Sigmoid colon (tissue), 7 donors: ENCODE measurements at places on chromosomes 13 and 19.
A peak's percentile ranks its signal among the peaks of the same experiment; 100 is the strongest.

- no peak for DNase-seq
These were observed 11.4 kb upstream of the GPI start for GRCh38 chr19:34353546-34353945.

- DNase-seq = no peak
These were observed 2.0 kb upstream of the TNFSF14 start for GRCh38 chr19:6671960-6672359.

DNA sequence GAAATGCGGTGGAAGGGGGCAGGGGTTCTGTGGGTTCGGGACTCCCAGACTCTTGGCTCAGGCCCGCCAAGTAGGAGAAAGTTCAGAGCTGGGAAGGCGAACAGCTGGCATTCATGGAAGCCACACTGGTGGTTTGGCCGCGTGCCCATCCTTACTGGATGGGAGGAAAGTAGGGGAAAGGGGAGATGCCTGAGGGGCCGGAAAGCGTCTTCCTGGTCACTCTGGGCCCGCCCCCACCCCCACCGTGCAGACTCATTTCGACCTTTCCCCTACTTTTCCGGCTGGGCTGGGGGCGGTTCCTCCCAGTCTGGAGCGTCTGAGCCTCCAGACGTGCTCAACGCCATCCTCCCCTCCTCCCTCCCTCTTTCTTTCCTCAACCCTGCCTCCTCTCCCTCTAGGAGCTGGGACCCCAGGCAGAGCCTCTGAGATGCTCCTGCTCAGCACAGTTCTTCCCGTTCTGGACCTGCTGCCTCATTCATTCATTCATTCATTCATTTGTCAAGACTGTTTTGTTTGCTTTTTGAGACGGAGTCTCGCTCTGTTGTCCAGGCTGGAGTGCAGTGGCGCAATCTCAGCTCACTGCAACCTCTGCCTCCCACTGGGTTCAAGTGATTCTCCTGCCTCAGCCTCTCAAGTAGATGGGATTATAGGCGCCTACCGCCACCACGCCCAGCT, 3.5 kb downstream of the ANGPTL4 start:
- DNase-seq = peak; percentile 97

DNA sequence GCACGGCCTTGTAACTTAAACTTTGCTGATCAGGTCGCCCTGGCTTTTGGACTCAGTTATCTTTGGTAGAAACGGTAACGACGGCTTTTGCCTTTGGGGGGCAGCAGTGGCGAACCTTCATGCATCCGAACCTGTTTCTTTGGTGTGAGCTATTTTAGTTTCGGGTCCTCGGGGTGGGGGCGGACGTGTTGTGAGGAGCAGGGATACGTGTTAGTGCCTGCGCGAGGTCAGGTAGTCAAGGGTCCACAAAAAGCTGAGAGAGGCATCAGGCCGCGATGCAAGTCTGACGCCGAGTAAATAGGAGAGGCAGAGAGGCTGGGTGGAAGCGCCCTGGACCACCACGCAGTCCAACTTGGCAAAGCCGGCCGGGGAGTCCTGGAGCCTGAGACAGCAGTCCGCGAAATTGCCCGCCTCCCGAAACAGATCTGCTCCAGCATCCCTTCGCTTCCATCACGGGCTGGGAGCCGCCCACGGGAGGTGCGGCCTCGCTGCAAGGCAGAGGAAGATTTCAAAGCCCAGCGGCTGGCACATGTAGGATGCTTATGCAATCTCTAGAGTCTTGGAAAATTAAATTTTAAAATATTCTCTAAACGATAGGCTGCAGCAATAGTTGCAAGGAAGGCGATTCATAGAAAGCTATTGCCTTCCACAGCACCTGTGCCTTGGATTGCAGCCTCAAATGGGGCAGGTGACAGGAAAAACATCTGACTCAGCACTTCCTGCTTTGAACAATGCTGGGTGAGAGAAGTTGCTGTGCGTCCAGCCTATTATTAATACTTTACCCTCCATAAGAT, 4.6 kb upstream of the TPP2 start:
- DNase-seq = peak; percentile 91

DNA sequence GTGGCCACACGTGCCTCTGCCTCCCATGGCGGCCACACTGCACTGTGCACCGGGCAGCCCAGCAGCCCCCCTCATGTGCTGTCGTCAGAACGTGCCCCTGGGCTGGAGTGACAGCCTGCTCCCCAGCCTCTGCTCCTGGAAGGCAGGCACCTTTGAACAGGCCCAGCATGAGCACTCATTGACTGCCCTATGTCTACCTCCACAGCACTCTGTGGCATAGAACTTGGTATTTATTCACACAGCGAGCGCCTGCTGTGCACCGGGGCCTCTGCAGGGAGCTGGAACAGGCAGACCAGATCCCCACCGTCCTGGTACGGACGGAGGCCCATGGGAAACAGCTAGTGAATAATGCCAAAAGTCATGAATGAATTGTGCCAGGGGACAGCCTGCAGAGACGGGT, 53.7 kb downstream of the DPF1 start:
- DNase-seq = no peak

- DNase-seq = no peak
These were observed 5.4 kb upstream of the MBD3L3 start for GRCh38 chr19:7063764-7064418.

DNA sequence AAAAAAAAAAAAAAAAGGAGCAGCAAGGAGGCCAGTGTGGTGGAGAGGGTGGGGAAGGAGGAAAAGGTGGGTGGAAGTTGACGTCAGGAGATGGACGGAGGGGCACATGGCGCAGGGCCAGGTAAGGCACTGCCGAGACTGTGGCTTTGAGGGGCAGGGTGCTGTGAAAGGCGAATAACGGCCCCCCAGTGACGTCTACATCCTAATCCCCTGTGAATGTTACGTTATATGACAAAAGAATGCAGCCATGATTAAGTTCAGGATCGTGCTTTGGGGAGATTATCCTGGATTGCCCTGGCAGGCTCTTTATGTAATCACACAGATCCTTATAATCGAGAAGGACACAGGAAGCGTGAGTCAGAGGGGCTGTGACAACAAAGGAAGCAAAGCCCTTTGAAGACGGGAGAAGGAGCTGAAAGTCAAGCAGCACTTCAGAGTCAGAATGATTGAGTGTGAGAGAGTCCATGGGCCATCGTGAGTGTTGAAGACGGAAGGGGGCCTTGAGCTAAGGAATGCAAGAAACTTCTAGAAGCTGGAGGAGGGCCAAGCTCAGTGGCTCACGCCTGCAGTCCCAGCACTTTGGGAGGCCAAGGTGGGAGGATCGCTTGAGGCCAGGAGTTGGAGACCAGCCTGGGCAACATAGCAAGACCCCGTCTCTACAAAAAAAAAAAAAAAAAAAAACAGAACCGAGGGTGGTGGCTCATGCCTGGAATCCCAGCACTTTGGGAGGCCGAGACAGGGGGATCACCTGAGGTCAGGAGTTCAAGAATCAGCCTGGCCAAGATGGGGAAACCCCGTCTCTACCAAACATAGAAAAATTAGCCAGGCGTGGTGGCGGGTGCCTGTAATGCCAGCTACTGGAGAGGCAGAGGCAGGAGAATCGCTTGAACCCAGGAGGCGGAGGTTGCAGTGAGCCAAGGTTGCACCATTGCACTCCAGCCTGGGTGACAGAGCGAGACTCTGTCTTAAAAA, 13.8 kb upstream of the CEACAM16 start:
- no peak for DNase-seq

DNA sequence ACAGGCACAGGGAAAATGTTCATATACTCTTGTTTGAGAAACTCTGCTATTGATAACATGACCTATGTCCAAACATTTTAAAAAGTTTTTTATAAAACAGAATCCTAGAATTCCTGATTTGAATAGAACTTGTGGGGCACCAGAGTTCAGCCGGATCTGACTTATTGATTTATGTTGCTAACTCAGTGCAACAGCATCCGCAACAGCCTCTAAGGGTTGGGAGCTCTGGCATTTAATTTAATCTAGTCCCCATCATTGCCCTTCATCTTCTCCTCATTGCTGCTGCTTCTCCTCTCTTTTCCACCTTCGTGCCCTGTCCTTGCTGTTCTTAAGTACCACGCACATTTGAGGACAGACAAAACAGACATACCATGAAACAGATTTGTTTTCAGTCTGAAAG, 214.5 kb downstream of the FGF14 start:
- DNase-seq = no peak

DNA sequence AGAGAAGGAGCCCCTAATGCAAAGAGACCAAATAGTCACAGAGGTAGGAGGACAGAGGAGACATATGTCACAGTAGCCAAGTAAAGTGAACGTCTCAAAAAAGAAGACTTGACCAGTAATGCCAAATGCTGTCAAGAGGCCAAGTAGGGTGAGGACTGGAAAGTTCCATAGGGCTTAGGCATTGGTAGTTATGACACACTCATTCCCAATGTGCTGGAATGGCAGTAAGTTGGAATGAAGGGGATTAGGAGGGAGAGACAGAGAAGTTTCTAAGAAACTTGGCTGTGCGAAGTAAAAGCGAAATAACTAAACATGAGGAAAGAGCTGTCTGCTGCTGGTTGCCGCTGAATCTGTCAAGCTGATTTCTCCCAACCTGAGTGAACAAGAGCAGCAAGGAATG, 14.9 kb upstream of the FRY start:
- no peak for DNase-seq

DNA sequence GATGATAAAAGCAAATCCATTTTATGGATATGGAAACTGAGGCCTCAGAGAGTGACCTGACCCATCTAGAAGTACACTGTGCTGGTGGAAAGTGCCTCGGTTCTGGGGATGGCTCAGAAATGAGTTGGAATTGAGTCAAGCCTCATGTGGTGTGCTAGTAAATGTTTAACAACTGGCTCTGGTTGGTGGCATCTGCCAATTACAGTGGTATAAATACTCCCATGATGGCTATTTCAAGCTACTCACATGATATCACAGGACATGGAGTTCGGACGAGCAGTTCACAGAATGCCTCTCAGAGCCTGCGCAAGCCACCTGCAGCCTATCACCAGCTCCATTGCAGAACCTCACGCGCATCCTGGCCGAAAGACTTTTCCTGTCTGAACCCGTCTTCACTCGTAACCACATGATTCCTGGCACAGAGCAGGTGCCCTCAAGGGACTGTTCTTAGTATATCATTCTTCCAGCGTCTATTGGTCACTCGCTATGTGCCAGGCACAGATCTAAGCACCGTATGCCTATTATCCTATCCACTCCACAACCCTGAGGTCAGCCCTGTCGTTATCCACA, 9.1 kb downstream of the TMEM150B start:
- DNase-seq = no peak

DNA sequence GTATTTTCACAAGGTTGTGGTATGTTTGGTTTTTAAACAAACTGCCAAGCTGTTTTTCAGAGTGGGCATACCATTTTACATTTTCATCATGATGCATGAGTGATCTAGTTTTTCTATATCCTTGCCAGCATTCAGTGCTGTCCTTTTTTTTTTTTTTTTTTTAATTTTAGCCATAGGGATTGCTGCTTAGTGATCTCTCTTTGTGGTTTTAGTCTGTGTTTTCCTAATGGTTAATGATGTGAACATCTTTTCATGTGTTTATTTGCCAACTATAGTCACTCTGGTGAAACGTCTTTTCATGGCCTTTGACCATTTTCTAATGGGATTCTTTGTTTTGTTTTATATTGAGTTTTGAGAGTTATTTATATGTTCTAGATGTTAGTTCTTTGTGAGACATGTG, 59.7 kb downstream of the SHISA2 start:
- no peak for DNase-seq

GRCh38 chr19:23810496-23810895, 51.8 kb upstream of the ZNF681 start:
- DNase-seq = no peak

DNA sequence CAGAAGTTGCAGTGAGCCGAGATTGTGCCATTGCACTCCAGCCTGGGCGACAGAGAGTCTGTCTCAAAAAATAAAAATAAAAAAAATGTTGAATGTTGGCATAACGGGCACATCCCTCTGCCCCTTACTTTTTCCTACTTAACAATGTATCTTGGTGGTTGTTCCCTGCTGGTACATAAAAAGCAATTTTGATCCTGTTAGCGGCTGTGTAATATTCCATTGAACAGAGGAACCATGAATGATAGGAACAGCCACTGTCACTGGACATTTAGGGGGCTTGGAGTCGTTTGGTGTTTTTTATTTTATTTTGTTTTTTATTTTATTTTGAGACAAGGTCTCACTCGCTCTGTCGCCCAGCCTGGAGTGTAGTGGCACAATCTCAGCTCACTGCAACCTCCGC, 10.4 kb upstream of the NCCRP1 start:
- DNase-seq = no peak

DNA sequence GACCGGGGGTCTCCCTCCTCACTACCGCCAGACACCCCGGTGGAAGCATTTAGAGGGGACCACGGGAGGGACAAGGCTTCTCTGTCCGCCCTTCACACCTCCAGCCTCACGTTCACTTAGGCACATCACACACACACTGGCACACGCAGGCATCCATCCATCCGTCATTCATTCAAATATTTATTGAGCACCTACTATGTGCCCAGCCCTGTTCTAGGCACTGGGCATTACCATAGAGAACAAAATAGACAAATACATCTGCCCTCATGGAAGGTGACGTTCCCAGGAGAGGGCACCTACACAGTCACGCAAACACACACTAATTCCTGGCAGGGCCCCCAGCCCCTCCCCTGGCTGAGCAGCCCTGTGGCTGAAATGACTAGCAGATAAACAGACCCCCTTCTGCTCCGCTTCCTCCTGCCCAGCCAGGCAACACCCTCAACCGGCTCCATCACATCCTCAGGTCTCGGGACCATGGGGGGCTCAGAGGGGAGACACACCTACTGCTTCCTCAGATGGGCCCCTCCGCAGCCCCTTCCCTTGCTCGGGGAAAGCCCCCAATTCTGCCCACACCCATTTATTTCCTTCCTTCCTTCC, 3.7 kb upstream of the NOP53 start:
- DNase-seq = no peak

- DNase-seq = no peak
These were observed 4.2 kb downstream of the GATAD2A start for GRCh38 chr19:19409631-19410030.

DNA sequence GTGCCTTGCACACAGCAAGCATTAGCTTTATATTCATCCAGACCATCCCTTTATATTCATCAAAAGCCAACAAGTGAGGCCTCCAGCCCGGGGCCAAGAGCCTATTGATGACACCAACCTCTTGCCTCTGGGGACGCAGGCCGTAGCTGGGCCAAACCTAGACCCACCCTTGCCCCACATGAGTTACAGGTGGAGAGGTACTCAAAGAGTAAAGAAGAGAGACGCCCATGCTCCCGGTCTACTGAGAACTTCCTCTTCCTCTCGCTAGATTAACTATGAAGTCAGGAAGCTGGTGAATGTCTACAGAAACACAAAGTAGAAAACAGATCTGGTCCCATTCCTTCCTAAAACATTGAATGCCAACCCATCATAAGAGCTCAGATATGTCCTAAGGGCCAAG, 3.8 kb upstream of the MLNR start:
- DNase-seq = no peak
